Stimulated activated CD4-positive, alpha-beta T cell treated with anti-CD3 and anti-CD28 coated beads, Interleukin-1b, Interleukin-23, amount 100 ng/mL, for 48 hours (primary cell): ENCODE measurements at places on chromosomes 1 and 21.
A peak's percentile ranks its signal among the peaks of the same experiment; 100 is the strongest.

DNA sequence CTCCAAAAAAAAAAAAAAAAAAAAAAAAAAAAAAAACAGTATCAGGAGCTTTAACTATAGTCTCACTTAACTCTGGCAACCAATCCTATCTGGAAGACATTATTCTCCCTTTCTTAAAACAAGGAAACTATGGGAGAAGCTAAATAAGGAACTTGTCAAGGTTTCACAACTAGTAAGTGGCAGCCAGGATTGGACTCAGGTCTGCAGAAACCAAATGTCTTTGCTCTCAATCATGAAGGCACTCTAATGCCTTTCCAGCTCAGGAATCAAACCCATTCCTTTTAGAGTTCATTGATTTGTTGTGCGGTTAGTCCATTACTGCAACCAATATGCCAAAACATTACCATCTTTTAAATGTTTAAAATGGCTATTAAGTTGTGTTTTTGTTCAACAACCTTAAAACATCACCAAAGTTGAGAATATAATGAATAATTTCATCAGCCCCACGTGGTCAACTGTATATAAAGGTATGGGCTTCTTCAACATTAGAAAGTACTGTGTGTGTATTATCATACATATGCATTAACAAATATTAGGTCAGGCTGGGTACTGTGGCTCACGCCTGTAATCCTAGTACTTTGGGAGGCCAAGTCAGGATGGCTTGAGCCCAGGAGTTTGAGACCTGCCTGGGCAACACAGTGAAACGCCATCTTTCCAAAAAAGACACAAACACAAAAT lies 1.5 kb downstream of the EPRS1 start:
- no peak for DNase-seq

GRCh38 chr1:67648582-67649326 lies 36.2 kb upstream of the GADD45A start:
- DNase-seq = no peak

GRCh38 chr21:39951183-39952101 lies 84.2 kb downstream of the PCP4 start:
- no peak for DNase-seq

DNA sequence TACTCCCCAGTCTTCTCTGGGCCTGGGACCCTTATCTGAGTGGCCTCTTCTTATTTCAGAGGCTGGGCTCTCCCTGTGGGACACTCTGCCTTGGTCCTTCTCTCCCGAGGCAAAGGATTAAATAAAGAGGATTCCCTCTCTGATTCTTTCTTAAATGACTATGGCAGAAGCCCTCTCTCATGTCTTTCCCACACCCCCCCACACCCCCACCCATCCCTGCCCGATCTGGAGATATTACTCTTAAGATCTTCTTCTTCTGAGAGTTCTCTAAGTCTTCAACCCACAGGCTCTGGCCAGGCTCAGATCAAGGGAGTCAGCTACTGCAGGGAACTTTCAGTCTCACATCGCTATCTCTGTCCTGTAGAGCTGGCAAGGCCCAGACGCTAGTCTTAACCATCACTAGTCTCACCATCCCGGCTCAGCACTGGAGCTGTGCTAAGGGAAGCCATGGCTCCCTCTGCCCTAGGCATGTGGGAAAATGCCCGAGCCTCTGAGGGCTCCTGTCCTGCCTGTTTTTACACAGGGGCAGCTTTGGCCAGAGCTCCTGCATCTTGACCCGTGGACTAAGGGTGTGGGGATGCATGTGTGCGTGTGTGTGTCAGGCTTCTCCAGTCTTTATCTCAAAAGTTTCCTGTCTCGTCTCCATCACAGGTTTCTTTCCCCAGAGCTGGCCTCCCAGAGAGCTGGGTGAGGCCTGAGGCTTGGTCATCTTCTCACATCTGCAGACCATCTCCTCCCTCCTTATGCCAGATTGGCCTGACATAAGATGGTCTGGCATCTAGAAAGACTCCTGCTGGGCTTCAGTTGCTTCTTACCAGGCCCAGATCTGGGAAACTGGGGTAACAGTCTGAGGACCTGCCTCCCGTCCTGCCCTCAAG lies 36.7 kb downstream of the LGR6 start:
- no peak for DNase-seq

DNA sequence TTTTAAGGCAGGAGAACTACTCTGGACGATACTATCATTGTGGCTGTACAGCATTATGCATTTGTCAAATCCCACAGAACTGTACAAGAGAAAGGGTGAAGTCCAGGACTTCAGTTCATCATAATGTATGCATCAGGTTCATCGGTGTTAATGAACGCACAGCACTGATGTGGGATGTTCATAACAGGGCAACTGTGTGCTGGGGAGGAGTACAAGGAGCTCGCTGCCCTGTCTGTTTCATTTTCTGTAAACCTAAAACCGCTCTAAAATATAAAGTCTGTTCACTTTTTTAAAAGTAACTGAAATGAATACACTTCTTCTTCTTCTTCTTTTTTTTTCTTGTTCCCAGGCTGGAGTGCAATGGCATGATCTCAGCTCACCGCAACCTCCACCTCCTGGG lies 25.0 kb downstream of the TMPRSS2 start:
- no peak for DNase-seq

DNA sequence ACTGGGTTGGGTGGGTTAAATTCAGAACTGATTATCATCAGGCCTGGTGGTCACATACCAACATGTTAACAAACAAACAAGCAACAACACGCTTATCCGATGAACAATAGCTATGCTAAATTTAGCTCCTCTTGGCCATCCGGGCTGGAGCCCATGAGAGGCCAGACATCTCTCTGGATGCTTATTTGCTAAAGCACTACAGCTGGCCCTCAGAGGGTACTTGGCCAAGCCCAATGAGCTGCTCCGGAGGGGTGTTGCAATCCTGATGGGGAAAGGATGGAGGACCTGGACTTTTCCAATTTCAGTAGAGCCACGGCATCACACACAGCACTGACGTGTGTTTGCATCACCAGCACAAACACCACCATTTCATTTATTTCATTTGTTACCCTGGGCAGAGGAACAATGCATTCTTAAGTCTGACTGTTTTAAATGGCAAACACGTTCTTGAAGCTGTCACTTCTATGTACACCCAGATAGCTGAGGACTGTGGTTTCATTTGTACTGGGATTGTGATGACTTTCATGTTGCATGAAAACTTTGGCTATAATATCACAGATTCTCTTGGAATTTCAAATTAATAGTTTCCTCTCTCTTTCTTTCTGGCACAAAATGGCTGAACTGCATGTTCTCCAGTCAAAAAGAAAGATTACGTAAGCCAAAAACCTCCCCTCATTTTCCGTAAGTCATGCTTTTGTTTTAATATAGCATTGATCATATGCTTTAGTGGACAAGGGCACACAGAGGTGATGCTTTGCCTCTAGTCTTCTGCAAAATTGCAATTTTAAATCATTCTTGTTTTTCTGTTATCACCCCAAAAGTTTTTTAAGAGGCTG lies 359.8 kb upstream of the KAZN start:
- DNase-seq = no peak

GRCh38 chr1:166839600-166840308 lies 479 bp downstream of the POGK start:
- DNase-seq = peak; percentile 53

DNA sequence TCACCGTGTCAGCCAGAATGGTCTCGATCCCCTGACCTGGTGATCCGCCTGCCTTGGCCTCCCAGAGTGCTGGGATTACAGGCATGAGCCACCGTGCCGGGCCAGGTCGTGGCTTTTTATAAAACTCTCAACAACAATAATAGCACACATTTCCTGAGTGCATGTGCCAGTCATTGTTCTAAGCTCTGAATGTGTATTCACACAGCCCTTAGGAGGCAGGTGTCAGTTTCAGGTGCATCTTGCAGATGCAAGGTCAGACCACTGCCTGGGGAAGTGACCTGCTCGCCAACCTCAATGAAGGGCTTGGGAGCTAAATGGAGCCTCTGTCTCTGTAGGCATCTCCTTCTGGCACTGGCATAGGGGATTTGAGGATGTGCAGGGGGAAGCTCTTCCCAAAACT lies 1.6 kb upstream of the LEFTY2 start:
- no peak for DNase-seq

GRCh38 chr1:31609514-31610118 lies 7.9 kb upstream of the HCRTR1 start:
- DNase-seq = no peak

DNA sequence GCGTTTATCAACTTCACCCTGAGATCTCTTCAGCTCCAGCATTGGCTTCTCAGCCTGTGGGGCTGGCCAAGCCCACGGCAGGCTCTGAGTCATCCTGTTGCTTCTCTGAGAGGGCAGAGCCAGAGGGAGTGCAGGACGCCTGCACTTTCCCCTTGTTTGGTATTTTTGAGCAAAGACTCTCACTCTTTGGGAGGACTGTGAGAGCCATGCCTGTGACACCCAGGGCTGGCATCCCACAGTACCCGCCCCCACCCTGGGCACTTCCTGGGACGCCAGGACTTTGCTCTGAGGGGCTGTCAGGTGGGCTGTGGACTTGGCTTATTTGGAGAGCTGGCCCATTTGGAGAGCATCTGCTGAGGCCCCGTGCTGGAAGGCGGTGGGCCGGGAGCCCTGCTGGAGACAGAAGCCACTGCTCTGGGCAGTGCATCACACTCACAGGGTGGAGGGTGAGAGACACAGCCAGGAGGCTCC lies 37.4 kb downstream of the VANGL1 start:
- DNase-seq = no peak

GRCh38 chr1:57158604-57158998 lies 192.8 kb upstream of the C8B start:
- no peak for DNase-seq

DNA sequence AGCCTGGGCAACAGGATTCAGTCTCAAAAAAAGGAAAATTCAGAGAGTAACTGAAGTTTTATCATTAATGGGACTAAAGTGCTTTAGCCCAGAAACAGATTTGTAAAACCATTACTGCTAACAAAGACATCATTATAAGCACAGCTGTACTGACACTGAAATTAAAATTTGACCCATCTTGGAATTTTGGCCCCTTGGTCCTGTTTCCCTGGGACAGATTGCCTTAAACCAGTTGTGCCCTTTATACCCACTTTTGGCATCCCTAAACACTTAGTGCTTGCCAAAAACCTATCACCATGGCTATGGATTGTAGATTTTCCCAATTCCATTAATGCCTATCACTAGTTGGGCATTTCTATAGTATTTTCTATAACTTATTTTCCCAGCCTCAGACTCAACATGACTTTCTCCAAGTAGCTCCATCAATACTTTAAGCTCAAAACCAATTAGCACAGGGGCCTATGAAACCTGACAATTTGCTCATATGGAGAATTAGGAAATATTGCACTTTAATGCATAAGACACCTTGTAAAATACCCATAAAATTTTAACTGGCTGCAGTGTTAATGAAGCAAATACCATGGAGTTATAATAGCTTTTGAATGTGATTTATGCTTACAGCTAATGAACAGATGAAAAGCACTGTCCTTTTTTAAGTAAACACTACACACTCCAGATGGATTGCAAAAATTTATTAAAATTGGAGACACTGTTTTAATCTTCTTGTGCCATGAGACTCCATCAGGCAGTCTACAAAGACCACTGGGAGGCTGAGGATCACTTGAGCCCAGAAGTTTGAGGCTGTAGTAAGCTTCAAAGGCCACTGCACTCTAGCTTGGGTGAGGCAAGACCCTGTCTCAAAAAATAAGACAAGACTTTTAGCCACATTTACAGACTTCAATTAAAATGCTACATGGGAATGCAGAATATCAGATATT lies 4.3 kb downstream of the GAS5 start:
- DNase-seq = no peak

GRCh38 chr1:117732065-117732797 lies 126.4 kb downstream of the TENT5C start:
- no peak for DNase-seq

GRCh38 chr1:161164901-161165610 lies 1.2 kb upstream of the PPOX start:
- DNase-seq = no peak

DNA sequence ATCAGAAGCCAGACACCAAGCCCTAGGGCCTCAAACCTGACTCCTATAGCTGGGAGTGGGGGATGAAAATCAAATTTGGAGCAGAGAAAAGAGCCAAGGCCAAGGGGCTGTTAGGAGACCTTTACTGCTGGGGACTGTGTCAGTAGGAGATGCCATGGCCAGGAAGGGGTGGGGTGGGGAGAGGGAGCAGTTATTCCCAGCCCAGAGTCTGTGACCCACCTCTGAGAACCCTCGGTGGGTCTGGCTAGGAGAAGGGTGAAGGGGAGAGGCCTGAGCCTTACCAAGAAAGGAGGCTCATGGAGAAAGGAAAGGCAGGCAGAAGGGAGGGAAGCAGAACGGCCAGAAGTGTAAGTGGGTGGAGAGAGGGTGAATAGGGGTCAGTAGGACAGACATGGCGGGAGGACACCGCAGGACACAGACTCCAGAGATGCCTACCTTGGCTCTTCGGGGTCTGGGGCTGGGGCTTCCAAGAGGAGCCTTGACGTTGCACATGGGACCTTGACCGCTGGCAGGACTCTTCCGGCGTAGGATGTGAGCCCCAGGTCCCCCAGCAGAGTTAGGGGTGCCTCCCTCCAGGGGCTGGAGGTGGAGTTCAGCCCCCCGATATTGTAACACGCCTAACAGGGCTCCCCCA lies 1.2 kb downstream of the ADAMTS4 start:
- no peak for DNase-seq

- DNase-seq = no peak
Observed at GRCh38 chr1:26277719-26278118, 2.2 kb upstream of the SH3BGRL3 start.

- DNase-seq = no peak
Observed at GRCh38 chr1:183129921-183130690, 56.0 kb upstream of the LAMC2 start.

GRCh38 chr1:226695335-226695900 lies 43.7 kb downstream of the ITPKB start:
- no peak for DNase-seq

DNA sequence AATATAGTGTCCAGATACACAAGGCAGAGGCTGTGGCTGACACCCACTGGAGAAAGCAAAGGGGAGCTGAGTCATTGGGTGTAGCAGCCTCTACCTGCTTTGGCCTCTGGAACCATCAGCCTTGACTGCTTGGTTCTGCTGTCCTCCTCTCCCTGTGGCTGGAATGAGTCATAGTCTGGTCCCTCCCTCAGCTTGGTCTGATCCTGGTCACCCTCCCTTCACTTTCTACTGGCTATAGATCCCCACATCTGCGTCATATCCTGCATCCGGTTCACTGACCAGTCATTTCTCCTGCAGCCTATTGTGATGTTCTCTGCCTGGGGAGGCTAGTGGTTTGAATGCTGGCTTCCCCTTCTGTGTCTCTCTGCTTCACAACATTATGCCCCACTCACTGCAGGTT lies 372.8 kb upstream of the DAB1 start:
- no peak for DNase-seq

GRCh38 chr1:20511518-20512428 lies 3.8 kb upstream of the MUL1 start:
- DNase-seq = no peak

GRCh38 chr1:63984257-63984929 lies 210.6 kb downstream of the ROR1 start:
- DNase-seq = no peak

- DNase-seq = no peak
Observed at GRCh38 chr1:153642161-153642560, 8.3 kb downstream of the CHTOP start.

GRCh38 chr1:204872262-204872881 lies 1.7 kb downstream of the NFASC start:
- DNase-seq = no peak
